ENCODE measurements at places on chromosomes 3 and 15. TPM values are rescaled to one million over a fixed set of nuclear protein-coding genes. Genes with fewer than 3 reads are reported as not detected.

Gene C3orf85
- total RNA-seq, result not detected

GRCh38 chr3:184417619-184418327 is 37.9 kb downstream of the CHRD start:
- H3K27me3 ChIP-seq, result peaks cover 3% of the 10 kb centered on the region
- H3K4me1 ChIP-seq, result peaks cover 29% of the 10 kb centered on the region
- H3K36me3 ChIP-seq, result no peaks in the 10 kb centered on the region
- no peak overlapping the region for H3K4me3 ChIP-seq
- H3K27ac ChIP-seq, result no peak overlapping the region

DNA sequence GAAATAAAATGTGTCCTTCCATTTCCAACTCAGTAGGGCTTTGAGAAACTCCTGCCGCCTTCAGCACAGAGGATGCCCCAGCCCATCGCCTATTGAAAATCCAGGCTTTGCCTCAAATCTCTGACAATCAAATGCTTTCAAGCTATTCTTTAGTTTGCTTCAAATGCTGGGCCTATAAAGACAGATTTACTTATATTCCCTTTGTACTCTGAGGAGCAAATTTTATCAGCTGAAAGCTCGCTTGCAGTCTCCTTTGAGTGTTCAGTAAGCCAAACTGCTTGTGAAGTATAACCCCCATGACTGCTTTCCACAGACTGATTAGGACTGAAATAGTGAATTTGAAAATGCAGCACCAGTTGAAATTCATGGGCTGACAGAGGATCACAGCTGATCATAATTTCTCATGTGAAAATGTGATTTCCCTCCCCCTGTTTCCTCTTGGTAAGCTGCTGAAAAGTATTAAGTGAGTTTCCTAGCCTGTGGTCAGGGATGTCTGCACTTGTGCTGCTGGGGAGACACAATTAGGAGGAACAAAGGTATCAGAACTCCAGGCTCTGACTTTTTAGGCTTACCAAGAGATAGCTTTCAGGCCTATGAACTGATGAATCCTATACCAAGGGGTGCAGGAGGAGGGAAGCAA is 563.4 kb upstream of the TGFBR2 start:
- H3K36me3 ChIP-seq, result no peaks in the 10 kb centered on the region
- no peaks in the 10 kb centered on the region for H3K27me3 ChIP-seq
- DNase-seq, result peak; percentile 9
- H3K4me3 ChIP-seq, result no peak overlapping the region
- no peaks in the 10 kb centered on the region for H3K4me1 ChIP-seq
- no peak overlapping the region for H3K27ac ChIP-seq

GRCh38 chr3:105905328-105905727 is 36.5 kb upstream of the CBLB start:
- H3K27me3 ChIP-seq, result no peaks in the 10 kb centered on the region
- H3K4me3 ChIP-seq, result no peak overlapping the region
- DNase-seq, result peak; percentile 27
- no peaks in the 10 kb centered on the region for H3K4me1 ChIP-seq

DNA sequence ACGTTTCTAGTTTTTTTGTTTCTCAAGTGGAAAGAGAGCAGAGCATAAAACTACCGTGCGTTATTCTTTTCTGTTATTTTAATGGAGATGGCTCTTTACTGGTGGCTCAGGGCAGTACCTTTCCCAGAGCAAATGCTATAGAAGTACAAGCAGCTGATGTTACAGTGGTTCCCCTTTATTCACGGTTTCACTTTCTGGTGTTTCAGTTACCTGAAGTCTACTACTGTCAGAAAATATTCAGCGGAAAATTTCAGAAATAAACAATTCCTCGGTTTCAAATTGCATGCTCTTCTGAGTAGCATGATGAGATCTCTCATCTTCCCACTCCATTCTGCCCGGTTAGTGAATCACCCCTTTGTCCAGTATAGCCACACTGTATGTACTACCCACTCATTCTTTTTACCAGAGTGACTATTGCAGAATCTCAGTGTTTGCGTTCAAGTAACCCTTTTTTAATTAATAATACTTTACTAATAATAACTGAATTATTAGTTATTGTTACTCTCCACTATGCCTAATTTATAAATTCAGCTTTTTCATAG is 597.5 kb upstream of the ROBO2 start:
- H3K4me3 ChIP-seq, result no peak overlapping the region
- DNase-seq, result no peak
- no peaks in the 10 kb centered on the region for H3K27me3 ChIP-seq
- H3K27ac ChIP-seq, result no peak overlapping the region

Gene LRRC34
- total RNA-seq, result 4.3 TPM

DNA sequence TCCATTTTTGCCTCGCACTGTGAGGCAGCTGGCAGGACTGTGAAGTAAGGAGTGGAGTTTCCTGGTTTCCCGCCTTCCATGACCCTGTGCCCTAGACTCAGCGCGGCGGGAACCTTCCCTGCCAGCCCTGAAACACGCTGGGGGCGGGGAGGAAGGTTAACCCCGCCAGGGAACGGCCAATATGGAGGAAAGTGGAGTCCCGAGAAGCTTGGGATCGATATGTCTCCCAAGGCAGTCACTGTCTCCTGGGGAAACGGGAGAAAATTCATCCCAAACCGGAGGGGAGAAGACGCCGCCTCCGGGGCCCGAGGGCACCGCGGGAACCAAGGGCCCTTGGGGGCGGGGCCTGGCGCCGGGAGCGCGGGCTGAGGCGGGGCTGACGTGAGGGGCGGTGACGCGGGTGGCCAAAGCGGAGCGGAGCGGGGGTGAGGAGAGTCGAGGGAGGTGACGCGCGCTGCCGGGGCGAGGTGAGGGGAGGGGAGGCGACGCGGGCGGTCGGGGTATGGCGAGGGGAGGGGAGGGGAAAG is at the start of gene HMCES:
HMCES (plus strand) TSS at position 432 of the 527 bp plus-strand sequence. CDS start 863 bp downstream, outside the sequence.
- peaks cover 17% of the 10 kb centered on the region for H3K4me1 ChIP-seq
- peak; percentile 96 for DNase-seq
- H3K27me3 ChIP-seq, result no peaks in the 10 kb centered on the region
- peak within 1 kb of the TSS; percentile 88 for H3K4me3 ChIP-seq
- H3K27ac ChIP-seq, result peak within 1 kb of the TSS; percentile 96

GRCh38 chr3:125628212-125628611 is 32.9 kb upstream of the OSBPL11 start:
- no peaks in the 10 kb centered on the region for H3K27me3 ChIP-seq
- H3K36me3 ChIP-seq, result no peaks in the 10 kb centered on the region
- H3K4me1 ChIP-seq, result no peaks in the 10 kb centered on the region

Gene WNT5A
- 10.6 TPM for total RNA-seq

DNA sequence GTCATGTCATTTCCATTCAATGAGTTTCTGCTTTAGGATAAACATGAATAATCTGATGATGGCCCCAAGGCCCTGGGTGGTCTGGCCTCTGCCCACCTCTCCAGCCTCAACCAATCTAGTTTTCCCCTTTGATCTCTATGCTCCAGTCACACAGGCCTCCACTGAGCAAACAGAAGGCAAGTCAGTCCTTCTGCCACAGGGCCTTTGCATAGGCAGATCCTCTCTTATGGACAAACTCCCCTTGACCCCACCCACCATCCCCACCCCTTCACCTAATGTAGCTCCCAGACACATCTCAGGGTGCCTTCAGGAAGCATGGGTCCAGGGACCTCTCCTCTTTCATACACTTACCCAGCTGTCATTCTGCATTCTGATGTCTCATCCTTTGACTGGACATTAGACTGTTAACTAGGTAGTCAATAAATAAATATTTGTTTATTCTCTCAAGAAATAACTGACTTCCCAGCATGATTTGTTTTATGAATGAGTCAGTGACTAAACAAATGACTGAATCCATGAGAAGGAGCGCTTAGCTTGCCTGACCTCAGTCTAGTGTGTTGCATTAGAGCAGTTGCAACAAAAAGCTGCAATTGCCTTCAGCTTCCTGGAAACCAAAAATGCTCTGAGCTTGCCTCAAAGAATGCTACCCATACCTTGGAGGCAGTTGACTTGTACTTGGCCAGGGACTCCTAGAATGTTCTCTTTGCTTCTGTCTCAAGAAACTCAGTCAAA is 386.6 kb upstream of the WNT5A start:
- H3K27me3 ChIP-seq, result no peaks in the 10 kb centered on the region
- H3K36me3 ChIP-seq, result no peaks in the 10 kb centered on the region
- no peak for DNase-seq
- H3K27ac ChIP-seq, result no peak overlapping the region
- H3K4me1 ChIP-seq, result peaks cover 2% of the 10 kb centered on the region

Gene PRKCI
- 23.9 TPM for total RNA-seq

GRCh38 chr3:31733234-31733667 is 200.5 kb downstream of the STT3B start:
- no peaks in the 10 kb centered on the region for H3K27me3 ChIP-seq
- no peak overlapping the region for H3K27ac ChIP-seq
- DNase-seq, result peak; percentile 33

Gene SNTN
- not detected for total RNA-seq

DNA sequence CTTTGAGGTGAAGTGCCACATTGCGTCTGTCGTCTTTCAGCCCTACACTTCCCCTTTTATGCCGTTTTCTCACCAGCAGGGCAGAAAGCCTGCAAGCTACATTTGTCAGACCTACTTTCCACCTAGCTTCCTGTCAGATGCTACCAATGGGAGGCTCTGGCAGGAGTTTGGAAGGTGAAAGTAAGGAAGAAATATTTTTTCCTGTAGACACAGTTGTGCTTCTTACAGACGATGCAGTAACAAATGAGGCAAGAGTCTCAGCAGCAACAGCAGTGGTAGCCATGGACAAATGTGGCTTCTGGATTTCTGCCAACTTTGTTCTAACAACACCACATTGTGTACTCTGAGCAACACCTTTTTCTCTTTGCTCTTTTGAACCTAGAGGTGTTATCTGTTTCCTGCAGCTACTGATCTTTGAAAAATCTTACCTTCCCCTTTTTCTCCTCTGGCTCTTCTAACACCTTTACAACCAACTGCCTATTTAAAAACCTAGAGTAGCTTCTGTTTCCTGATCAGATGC is 70.6 kb upstream of the STT3B start:
- H3K4me1 ChIP-seq, result no peaks in the 10 kb centered on the region
- H3K27ac ChIP-seq, result no peak overlapping the region
- DNase-seq, result peak; percentile 17
- no peaks in the 10 kb centered on the region for H3K27me3 ChIP-seq
- no peaks in the 10 kb centered on the region for H3K36me3 ChIP-seq

DNA sequence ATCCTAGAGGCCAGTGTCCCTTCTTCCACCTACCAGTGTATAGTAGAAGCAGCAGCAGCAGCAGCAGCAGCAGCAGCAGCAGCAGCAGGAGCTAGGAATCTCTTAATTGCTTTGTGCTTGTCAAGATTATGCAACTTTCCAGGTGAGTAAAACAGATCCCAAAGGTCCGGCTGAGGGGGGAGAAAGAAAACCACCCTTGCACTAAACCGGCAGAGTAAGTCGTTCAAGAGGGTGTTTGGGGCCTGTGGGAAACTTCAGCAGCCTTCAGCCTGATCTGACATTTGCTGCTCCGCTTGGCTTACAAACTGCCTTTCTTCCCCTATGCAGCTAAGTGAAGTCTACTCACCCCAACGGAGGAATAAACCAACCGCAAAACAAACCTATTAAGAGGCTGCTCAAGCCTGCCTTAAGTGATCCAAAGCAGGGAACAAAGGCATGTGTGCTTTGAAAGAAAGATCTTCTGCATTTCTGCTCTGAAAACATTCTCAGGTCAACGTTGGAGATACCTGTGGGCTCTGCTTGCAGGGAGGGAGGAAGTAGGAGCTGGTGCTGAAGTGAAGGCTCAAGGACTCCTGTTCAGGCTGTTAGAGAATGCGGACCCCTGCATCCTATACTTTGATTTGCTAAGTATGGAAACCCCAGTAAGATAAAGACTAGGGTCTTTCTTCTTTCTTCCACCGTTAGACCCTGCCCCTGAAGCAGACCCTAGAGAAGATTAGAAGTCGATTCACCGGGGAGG is 35.7 kb upstream of the DLG1 start:
- no peak for DNase-seq
- H3K4me3 ChIP-seq, result no peak overlapping the region
- no peaks in the 10 kb centered on the region for H3K36me3 ChIP-seq
- H3K27ac ChIP-seq, result no peak overlapping the region
- peaks cover 17% of the 10 kb centered on the region for H3K4me1 ChIP-seq

GRCh38 chr3:151328298-151328995 is 902 bp downstream of the P2RY13 start:
- DNase-seq, result peak; percentile 32
- H3K4me1 ChIP-seq, result no peaks in the 10 kb centered on the region
- no peaks in the 10 kb centered on the region for H3K27me3 ChIP-seq
- H3K36me3 ChIP-seq, result no peaks in the 10 kb centered on the region
- H3K4me3 ChIP-seq, result no peak overlapping the region

Gene TMCO5A
- total RNA-seq, result not detected

DNA sequence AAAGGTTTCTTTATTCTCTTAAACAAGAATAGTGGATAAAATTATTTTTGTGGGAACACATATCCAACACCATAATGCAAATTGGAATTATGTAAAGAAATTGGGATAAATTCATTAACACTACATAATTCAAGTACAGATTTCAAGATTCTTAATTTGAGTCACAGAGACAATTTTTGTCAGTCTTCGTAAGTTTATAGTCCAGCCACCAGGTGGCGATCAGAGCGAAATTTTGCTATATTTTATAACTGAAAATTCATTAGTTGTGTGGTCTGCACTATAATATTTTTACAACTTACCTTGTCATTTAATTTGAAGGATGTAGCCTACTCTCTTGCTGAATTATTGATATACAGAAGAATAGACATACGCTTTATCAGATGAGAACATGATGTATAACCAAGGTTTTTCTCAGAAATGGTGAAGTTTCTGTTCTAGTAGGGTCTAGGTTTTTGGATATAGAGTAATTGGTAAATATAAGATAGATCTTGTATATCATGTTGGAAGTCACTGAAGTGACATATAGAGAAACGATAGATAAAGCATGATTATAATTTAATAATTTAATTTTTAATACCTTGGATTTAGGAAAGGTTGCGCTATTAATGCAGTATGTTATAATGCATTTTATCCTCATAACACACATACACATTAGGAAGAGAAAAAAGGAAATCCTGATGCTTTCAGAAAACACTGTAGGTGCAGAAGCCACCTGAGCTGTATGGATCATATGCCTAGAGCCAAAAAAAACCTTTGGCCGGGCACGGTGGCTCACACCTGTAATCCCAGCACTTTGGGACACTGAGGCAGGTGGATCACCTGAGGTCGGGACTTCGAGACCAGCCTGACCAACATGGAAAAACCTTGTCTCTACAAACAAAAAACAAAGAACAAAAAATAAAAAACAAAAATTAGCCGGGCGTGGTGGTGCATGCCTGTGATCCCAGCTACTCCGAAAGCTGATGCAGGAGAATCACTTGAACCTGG is 31.7 kb downstream of the PLSCR4 start:
- no peak overlapping the region for H3K27ac ChIP-seq
- peak; percentile 46 for DNase-seq
- no peaks in the 10 kb centered on the region for H3K27me3 ChIP-seq
- H3K36me3 ChIP-seq, result no peaks in the 10 kb centered on the region
- no peaks in the 10 kb centered on the region for H3K4me1 ChIP-seq

- no peak overlapping the region for H3K4me3 ChIP-seq
- H3K36me3 ChIP-seq, result no peaks in the 10 kb centered on the region
- no peak overlapping the region for H3K27ac ChIP-seq
- H3K27me3 ChIP-seq, result no peaks in the 10 kb centered on the region
- DNase-seq, result peak; percentile 37
Measured at GRCh38 chr15:93298901-93299300, 209.9 kb upstream of the RGMA start.

All from muscle of leg (tissue), 16 donors.